Endodermal cell (in vitro differentiated cells): ENCODE measurements at places on chromosomes 12 and 14.

- no peak for DNase-seq
Observed at GRCh38 chr14:81589381-81590065, 55.9 kb upstream of the SEL1L start.

- no peak for DNase-seq
Observed at GRCh38 chr14:31505411-31505810, 17.6 kb upstream of the GPR33 start.

- no peak for DNase-seq
Observed at GRCh38 chr12:78645956-78646355, 218.6 kb upstream of the SYT1 start.

DNA sequence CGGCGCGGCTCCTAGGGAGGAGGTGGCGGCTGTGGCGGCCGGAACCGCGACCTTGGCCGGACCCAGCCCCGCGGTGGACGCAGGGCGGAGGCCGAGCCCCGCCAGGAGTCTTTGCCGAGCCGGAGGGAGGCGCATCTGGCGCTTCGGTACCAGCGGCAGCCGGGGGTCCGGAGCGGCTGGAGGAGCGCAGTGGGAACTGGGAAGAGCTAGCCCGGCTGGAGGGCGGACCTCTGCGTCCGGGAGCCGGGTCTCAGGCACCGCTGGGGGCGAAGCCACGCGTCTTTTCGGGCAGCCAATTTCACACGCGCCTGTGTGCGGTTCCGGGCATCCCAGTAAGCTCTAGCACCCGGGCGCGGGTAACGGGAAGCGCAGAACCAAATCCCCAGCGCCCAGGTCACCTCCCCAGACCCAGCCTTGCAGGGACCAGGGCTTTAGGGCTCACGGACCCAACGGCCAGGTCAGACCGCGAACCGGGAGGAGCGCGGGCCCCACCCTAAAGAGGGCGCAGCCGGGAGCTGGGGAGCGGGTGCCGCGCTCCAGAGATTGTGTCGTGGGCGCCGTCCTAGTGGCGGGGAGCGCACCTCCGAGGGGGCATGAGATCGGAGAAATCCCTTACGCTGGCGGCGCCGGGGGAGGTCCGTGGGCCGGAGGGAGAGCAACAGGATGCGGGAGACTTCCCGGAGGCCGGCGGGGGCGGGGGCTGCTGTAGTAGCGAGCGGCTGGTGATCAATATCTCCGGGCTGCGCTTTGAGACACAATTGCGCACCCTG, 89.4 kb downstream of the GALNT8 start:
- DNase-seq = peak; percentile 86

DNA sequence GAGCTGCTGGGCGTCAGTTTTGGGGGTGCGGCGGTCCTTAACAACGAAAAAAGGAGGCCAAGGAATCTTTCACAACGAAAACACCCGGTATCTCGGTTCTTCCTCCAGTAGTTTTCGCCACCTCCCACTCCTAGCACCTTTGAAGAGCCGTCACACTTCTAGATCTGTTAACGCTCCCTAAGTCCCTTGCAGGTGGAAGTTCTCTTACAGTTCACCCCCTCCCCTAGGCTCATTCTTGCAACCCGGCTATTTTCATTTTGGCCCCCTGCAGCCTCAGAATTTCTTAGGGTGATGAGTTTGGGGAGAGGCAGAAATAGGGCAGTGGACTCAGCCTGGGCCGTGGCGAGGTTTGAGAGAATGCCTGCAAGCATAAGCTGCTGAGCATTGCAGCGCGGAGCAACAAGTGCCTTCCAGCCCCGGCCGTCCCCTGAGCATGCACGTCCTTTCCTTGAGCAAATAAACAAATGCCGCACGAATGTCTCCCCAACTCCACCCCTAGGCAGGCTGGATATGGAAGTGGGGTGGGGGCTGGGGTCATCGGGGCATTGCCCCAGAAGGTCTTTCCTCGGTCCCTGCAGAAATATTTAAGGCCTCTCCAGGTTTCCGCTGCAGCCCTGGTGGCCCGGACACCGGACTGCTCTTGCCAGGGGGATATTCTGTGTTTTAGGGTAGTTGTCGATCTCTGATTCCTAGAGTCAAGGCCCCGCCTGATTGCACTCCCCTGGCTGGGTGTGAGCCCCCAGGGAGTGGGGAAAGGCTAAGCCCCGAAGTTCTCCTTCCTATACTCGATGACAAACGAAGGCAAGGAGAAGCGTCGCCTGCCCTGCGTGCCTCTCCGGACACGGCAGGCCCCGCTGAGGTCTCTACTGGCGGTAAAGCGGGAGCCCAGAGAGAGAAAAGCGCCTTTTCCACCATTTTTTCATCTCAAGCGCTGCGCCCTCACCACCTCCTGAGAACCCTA, 1.6 kb downstream of the RFX4 start:
- peak; percentile 87 for DNase-seq

GRCh38 chr12:127943481-127944210, 323.3 kb upstream of the TMEM132C start:
- DNase-seq = no peak

DNA sequence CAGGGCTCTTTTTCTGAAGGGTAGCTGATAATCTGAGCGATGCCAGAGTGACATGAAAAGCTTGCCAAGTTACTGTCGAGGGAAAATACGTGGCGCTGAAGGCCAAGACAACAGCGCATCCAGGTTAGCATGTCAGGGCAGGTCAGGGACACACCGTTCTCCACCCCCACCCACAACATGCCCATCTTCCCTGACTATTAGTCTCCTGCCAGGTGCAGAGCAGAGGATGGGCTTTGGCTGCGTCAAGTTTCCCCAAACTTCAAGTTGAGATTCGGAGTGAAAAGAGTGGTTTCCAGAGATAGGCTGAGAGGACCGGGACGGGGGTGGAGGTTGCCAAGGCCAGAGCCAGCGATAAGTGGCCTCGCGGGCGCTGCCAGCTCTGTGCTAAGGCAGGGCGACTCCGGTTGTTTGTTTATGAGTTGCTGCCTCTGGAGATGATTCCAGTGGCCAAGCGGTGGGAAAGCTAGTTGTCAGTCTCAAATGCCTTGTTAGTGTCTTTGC, 1.7 kb downstream of the TRHDE start:
- peak; percentile 75 for DNase-seq

DNA sequence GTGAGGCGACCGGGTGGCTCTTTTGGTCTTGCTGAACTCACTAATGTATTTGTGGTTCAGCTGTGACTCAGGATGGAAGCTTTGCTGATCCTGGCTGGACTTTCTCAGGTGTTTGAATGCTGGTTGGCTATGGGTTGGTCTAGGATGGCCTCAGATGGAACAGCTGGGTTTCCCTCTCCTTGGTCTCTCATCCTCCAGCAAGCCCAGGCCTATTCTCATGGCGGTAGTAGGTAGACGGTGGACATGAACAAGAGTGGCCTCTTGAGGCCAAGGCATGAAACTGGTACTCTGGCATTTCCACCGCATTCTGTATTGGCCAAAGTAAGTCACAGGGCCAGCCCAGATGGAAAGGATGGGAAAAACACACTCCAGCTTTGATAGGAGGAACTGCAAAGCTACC, 11.8 kb upstream of the POLR3B start:
- peak; percentile 89 for DNase-seq

DNA sequence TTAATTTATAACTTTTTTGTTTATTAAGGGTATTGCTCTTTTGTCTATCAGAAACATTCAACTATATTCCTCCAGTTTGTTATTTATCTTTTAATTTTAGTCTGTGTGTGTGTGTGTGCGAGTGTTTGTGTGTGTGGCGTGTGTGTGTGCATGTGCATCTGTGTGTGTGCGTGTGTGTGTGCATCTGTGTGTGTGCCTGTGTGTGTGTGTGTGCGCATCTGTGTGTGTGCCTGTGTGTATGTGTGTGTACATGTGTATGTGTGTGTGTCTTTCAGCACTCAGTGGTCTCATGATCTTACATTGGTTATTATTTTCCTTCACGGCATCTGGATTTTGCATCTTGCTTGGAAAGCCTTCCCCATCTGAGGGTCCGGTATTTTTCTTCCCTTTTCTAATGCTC, 281.1 kb upstream of the RTL1 start:
- no peak for DNase-seq

DNA sequence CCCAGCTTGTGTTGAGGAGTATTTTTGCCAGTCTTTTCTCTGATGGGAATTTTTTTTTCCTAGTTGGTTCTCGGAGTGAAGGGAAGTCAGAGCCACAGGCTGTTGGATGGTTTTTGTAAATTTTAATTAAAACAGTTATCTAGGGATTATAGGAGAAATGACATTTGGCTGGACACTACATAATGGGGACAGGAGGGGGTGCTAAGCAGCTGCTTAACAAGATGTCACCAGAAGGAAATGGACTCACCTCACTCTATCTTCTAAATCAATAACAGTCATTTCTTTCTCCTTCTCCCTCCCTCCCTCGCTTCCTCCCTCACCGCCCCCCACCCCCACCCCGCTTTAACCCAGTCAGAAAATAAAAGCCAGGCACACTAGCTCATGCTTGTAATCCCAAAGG, 93.4 kb upstream of the TMEM233 start:
- no peak for DNase-seq

DNA sequence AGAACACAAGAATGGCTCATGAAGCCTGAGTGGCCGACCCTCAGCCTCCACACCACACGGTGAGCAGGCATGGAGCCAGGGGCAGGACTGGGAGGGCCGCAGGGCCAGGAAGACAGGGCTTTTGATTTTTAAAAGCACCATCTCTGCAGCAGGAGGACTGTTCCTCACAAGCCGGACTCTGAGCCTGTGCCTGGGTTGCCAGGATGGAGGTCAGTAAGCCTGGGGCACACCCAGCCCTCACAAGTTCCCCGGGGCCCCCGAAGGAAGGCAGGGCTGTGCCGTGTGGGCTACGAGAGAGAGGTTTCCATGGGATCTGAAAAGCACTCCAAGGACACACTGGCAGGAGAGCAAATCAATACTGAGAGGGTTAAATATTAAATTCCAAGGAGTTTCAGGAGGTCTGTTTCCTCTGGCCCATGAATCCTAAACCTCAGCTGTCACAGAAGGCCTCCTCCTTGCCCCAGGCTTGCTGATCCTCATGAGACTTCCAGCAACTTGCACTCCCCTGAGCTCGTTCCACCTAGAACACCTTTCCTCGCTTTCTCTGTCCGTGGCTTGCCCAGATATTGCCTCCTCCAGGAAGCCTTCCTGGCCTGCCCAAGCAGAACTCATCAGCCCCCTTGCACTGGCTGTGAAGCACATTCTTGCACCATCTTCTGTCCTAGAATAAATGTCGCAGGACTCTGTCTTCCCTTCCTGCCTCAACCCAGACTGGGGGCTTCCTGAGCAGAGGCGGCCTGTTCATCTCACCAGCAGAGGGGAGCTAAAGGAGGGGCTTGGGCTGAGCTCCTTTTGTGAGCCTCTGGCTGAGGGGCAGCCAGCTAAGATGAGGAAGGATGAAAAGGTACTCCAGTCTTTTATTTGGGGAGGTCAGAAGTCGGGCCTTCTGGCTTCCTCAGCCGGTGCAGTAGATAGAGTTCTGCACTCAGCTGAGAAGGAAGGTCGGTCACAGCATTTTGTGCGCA, 64.6 kb downstream of the CCDC88C start:
- DNase-seq = no peak

GRCh38 chr12:122137681-122138080, 36.3 kb downstream of the IL31 start:
- peak; percentile 88 for DNase-seq

GRCh38 chr12:68267892-68268396, 14.5 kb upstream of the IL22 start:
- peak; percentile 9 for DNase-seq

DNA sequence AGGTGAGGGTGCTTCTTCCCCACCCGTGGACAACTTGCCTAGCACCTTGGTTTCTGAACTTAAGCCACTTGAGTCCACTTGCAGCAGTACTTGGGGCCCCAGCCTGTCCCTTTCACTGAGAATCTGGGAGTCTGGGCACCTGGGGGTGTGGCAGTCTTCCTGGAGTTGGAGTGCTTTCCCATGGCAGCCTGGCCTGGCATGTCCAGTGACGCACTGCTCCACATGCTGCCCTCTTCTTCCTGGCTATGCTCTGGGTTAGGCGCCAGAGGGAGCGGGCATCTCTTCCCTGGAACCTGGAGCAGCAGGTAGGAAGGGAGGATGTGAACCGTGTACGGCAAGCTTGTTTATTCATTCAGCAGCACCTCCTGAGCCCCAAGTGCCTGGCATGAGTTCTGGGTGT, 76.4 kb downstream of the PAPOLA start:
- peak; percentile 48 for DNase-seq

DNA sequence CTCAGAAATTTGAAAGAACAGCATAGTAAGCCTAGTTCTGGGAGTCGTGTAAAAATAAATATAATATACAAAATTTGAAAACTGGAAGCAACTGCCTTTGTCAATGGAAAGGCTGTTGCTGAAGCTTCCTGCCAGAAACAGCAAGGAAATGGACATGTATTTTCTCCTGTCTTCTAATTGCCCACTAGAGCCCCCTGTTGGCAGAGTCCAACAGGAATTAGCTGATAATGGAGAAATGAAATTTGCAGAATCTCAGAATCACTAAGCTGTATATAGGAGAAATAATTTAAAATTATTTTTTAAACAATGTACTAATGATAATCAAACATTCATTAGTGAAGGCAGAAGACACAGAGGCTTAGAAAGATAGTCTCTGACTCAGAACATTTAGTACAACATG, 414.8 kb downstream of the SLC6A15 start:
- DNase-seq = no peak

- no peak for DNase-seq
Observed at GRCh38 chr12:101647711-101648110, 49.7 kb upstream of the CHPT1 start.

GRCh38 chr12:89861086-89861485, 152.4 kb upstream of the ATP2B1 start:
- no peak for DNase-seq

- peak; percentile 90 for DNase-seq
Observed at GRCh38 chr12:92408072-92408900, 262.6 kb upstream of the BTG1 start.

DNA sequence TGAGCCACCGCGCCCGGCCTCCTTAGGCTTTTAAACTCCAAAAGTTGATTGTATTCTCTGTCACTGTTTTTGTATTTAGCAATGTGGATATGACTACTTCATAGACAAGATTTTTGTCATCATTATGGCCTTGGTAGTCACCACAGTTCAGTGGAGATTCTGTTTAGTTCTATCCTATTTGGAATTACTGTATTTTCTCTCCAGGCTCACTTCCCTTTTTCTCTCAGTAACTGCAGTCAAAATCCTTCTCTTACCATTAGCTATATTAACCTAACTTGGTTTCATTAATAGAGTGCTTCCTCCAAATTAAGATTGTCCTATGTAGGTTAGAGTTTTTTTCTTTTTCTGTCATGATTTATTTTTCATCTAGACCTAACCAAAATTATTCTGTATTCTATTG, 283.9 kb downstream of the TMTC2 start:
- no peak for DNase-seq

DNA sequence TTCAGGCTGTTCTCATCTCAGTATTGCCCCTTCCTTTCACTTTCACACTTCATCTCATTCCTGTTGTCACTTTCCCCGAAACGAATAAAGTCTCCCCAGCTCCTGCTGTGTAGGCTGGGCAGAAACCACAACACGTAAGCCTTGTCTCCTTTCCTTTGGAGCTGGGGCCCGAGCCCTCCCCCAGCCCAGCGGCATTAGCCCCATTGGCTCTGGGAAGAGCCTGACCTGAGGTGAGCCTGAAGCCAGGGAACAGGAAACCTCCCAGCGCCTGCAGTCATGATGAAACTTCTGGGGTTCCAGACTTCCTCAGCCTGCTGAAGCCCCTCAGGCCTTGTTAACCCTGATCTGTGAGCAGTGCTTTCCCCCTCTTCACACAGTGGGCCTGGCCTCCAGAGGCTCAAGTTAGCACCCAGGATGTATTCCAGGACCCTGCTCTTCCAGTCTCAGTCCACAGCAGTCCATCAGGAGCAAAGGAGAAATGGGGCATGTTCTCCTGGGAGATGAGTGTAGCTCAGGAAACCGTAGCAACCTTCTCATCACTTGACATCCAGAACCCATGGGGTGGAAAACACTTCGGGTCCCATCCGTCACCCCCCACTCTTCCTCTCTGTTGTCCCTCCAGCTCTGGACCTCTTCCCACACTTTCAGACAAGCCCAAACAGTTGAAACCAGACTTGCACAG, 21.8 kb downstream of the VASH1 start:
- DNase-seq = peak; percentile 75
